ENCODE measurements at places on chromosomes 3 and 15.
A peak's percentile ranks its signal among the peaks of the same experiment; 100 is the strongest.

DNA sequence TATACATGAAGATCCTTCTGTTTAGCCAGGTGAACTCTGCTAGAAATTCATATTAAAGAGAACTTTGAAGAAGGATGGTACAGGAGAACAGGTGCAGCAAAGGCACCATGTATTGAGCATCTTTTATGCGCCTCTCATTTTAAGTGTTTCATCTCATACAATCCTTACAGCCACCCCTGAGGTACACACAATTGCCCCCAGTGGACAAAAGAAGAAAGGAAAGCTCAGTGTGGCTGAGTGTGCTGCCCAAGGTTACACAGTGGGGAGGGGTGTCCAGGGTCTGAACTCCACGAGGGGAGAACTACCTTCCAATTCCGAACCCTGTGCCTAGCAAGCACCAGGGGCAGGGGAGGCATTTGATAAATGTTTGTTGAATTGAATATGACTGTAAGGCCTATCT, 98.6 kb downstream of the MECOM start:
- H3K36me3 ChIP-seq: no peaks in the 10 kb centered on the region
- H3K27me3 ChIP-seq: no peaks in the 10 kb centered on the region
- DNase-seq: no peak
- H3K4me3 ChIP-seq: no peak overlapping the region

DNA sequence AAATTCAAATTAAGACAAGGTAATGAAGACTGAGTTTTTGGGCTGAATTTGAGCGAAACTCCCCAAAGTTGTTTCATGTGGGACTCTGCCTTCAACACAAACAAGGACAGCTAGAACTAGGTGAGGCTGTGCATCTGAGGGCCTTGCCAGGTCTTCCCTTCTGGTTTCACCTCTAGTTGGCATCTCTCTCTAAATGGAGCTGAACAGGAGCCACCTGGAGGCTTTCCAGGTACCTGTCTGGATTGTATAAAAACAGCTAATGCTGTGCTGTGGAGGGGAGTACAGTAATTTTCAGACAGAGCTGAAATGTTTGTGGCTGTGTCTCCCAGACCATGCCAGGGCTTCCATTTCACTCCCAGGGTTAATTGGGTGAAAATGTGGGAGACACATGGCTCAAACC, 27.1 kb downstream of the TRIM71 start:
- no peak overlapping the region for H3K4me3 ChIP-seq
- H3K36me3 ChIP-seq: no peaks in the 10 kb centered on the region
- no peak for DNase-seq
- H3K4me1 ChIP-seq: no peaks in the 10 kb centered on the region

GRCh38 chr15:60673918-60674558, 195.1 kb upstream of the ICE2 start:
- peaks cover 9% of the 10 kb centered on the region for H3K4me1 ChIP-seq
- peak overlapping the region; percentile 15 for H3K27ac ChIP-seq
- H3K36me3 ChIP-seq: no peaks in the 10 kb centered on the region
- H3K4me3 ChIP-seq: no peak overlapping the region
- peak; percentile 61 for DNase-seq
- H3K27me3 ChIP-seq: no peaks in the 10 kb centered on the region

DNA sequence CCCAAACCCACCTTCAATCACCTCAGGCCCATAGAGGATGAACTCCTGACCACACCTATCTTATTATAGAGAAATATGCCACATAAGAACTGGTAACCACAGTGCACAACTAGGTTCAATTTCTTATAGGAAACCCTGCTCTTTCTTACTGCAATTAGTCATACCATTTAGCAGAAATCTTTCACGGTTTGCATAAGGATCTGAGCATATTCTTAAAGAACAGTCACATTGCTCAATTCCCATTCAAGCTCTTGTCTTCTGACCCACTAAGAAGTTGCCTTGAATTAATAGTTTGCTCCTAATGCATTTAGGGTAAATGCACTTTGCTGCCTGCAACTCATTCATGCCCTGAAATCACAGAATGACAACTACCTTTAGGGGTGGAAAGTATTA, 9.2 kb downstream of the ERC2 start:
- H3K36me3 ChIP-seq: no peaks in the 10 kb centered on the region
- no peaks in the 10 kb centered on the region for H3K4me1 ChIP-seq
- DNase-seq: no peak
- H3K27me3 ChIP-seq: no peaks in the 10 kb centered on the region

DNA sequence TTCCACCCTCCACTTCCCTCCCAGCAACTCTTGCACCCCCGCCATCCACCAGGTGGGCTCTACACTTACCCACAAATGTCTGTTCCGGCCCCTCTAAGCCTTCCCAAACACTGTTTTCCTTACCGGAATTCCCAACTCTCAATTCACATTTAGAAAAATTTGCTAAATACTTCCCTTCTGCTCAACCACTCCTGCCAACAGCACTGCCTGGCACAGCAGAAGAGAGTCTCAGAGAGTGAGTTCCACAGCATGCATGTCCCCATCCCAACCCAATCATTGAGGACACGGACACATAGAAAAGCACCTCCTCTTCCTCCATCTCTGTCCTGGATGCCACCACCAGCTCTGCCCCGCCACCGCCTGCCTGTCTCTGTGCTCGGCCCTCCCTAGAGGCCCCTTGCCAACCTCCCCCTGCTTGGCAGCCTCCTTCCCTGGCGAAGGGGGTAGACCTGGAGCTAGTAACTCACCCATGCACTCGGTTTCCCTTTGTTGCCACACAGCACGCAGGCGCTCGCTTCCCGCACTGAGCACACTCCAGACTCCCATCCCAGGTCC, 66.2 kb upstream of the SLC6A1 start:
- no peaks in the 10 kb centered on the region for H3K36me3 ChIP-seq
- peaks cover 22% of the 10 kb centered on the region for H3K4me1 ChIP-seq
- H3K4me3 ChIP-seq: no peak overlapping the region
- DNase-seq: no peak
- no peaks in the 10 kb centered on the region for H3K27me3 ChIP-seq
- no peak overlapping the region for H3K27ac ChIP-seq

GRCh38 chr15:63070681-63071129, 28.2 kb downstream of the TPM1 start:
- no peaks in the 10 kb centered on the region for H3K4me1 ChIP-seq
- H3K27ac ChIP-seq: no peak overlapping the region
- no peaks in the 10 kb centered on the region for H3K27me3 ChIP-seq
- H3K36me3 ChIP-seq: peaks cover 28% of the 10 kb centered on the region
- no peak for DNase-seq

- DNase-seq: no peak
- H3K4me1 ChIP-seq: peaks cover 41% of the 10 kb centered on the region
- H3K27ac ChIP-seq: no peak overlapping the region
- H3K4me3 ChIP-seq: no peak overlapping the region
Measured at GRCh38 chr15:99430881-99431401, 134.8 kb upstream of the MEF2A start.

DNA sequence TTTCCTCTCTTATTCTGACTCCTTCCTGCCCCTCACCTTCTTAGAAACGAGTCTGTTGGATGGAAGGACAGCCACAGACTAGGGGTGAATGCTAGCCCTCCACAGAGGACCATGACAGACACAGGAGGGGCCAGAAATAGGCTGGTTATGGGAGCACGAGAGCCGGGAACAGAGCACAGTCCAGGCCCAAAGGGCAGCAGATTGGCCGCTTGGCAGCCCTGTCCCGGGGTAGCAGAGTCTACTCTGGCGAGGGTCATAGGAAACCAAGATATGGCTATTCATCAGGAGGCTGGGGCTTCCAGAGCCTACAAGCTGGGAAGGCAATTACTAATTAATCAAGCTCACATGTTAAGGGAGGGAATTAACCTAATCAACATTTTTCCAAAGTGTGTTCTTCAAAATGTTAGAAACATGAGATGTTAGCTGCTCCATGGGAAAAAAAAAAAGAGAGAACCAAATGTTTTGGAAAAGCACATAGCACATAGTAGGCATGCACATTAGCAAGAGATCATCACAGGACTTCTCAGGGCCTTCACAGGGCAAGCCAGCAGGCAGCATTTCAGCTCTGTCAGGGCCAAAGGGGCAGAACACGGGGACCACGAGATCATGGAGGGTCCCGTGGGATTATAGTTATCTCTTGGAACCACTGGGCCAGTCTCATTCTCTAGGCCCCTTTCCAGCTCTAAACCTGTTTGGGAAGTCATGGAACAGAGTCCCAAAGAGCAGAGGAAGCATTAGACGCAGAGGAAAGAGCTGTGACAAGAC, 13.3 kb downstream of the SEMA3G start:
- H3K27me3 ChIP-seq: no peaks in the 10 kb centered on the region
- no peak for DNase-seq
- H3K4me3 ChIP-seq: no peak overlapping the region
- peaks cover 13% of the 10 kb centered on the region for H3K4me1 ChIP-seq
- H3K27ac ChIP-seq: no peak overlapping the region
- H3K36me3 ChIP-seq: no peaks in the 10 kb centered on the region

GRCh38 chr3:69385123-69385722, 665 bp downstream of the FRMD4B start:
- DNase-seq: no peak
- H3K27ac ChIP-seq: no peak overlapping the region
- H3K36me3 ChIP-seq: no peaks in the 10 kb centered on the region
- H3K4me1 ChIP-seq: peaks cover 41% of the 10 kb centered on the region

GRCh38 chr3:113747283-113748046, 630 bp downstream of the ATP6V1A start:
- H3K27ac ChIP-seq: peak overlapping the region; percentile 100
- peaks cover 26% of the 10 kb centered on the region for H3K4me1 ChIP-seq
- no peaks in the 10 kb centered on the region for H3K27me3 ChIP-seq
- H3K36me3 ChIP-seq: no peaks in the 10 kb centered on the region
- DNase-seq: no peak
- peak overlapping the region; percentile 86 for H3K4me3 ChIP-seq

DNA sequence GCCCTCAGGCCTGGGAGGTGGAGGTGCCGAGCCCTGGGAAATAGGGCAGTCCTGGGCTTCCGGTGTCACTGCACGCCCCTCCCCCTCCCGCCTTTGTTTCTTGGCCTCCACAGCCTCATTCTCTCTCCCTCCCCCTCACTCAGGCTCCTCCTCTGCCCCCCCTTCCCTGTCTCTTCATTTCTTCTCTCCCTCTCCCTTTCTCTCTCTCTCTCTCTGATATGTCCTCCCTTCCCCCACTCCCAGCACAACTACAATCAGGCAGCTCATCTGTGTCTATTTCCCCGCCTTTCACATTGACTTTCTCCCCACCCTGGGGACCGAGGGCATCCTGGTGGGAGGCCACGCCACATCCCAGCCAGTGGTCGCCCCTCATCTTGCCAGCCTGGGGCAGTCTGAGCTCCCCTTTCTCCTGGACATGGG, 40.2 kb downstream of the IDH2 start:
- peak; percentile 69 for DNase-seq
- no peaks in the 10 kb centered on the region for H3K36me3 ChIP-seq
- peak overlapping the region; percentile 92 for H3K27ac ChIP-seq
- H3K4me3 ChIP-seq: peak overlapping the region; percentile 51
- H3K4me1 ChIP-seq: peaks cover 34% of the 10 kb centered on the region

- peaks cover 12% of the 10 kb centered on the region for H3K27me3 ChIP-seq
- H3K4me1 ChIP-seq: no peaks in the 10 kb centered on the region
- no peak overlapping the region for H3K4me3 ChIP-seq
Measured at GRCh38 chr15:77732514-77733335, 100.0 kb upstream of the LINGO1 start.

All from keratinocyte (primary cell).